NCI-H82 (cell line): ENCODE measurements at places on chromosomes 2 and 18.

- DNase-seq, result no peak
Observed at GRCh38 chr2:104901037-104901881, 47.3 kb downstream of the POU3F3 start.

DNA sequence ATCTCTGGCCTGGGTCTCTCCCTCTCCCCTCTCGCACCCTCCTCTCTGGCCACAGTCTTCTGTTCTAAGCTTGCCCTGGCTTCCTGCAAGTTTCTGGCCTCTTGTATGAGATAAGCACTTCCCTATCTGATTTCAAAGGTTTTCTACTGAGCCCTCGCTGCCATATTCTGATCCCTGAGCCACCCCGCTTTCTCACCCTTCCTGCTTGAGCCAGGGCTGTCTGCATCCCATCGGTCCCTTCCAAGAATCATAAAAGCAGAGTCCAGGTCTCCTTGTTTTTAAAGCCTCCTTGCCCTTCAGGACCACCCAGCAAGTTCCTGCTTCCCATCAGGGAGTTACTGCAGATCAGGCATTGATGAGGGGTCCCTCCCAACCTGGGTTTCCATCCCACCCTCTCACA, 110.2 kb downstream of the PRKCE start:
- no peak for DNase-seq

DNA sequence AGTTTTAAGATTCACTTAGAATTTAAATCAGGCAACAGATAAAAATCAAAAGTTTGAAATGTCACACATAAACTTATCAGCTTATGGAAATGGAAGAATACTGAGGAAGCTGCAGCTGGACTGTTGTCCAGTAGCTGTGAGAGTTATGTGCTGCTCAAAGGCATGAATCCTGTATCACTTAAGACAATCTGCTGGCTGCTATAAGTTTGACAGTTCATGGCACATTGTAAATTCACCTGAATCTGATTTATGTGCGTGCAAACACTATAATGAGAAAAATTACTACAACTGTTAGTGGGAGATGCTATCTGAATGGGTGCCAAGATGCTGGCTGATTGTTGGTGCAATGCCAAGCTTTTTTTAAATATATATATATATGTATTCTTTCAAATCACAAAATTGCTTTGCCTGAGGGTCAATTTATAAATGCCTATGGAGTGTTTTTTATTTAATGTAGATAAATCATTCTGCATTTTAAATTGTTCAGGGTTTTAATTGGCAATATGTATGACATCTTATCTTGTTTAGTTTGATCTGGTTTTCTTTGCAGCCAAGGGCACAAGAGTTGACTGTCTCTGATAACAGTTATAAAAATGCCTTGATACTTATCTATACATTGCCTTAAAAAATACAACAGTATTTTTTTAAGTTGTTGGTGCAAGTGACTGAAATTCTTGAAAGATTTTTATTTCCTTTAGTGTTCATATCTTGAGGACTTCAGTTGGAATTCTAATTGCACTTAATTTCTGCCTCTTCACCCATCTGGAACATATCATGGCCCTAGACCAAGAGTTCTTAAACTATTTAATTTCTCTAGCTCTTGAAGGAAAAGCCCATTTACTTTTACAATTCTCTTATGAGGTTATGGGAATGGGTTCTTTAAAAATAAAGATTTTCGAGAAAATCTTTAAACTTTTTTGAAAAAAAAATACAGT, 48.7 kb downstream of the CAVIN2 start:
- DNase-seq, result no peak

DNA sequence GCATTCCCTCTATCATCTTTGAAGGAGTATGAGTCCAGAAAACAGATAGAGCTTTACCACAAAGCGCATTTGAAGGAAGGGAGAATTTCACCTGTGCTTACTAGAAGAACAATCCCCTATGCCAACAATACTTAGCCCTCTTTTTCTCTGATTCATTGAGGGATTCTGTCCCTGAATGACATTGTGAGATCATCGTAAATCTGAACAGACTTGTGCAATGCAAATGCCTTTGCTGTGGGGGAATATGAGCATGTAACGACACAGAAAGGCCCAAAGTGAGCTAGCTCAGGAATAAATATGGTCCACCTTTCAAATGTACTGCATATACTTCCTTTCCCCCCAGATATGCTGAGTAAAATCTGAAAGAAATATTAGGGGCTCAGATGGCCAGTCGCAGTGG, 67.6 kb downstream of the SCN1A start:
- DNase-seq, result no peak

- no peak for DNase-seq
Observed at GRCh38 chr2:1546901-1547300, 133.6 kb downstream of the TPO start.
